ENCODE measurements at places on chromosomes 3 and 15.

DNA sequence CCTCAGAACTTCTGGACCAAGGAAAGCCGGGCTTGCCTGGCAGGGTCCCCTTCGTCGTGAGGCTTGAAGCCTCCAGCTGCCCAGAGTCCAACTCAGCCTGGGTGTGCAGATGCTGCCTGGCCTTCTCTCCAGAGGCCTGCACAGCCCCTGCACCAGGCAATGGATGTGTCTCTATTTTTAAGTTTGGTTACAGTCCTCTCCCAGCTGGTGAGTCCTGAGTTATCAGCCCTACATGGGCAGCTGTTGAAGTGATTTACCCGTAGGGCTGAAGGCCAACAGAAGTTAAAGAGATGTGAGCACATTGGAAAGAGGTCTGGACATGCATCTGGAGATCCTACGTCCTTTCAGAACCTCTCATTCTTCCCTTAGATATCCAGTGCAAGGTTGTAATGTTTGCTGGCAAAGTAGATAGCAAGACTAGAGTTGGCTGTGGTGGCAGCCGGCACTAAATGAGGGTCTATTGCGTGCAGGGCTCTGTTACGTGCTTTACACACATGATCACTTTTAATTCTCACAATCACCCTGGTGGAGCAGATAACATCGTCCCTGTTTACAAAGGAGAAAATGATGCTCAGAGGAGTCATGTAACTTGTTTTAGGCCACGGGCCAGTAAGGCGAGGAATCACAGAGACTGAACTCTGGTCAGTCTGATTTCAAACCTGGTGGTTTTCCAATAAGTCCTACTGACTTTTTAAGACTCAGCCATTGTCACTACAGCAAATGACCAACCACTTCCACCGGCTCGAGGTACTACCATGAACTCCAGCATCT, 9.9 kb downstream of the FYCO1 start:
- DNase-seq: no peak

- no peak for DNase-seq
Measured at GRCh38 chr3:110767838-110768237, 303.8 kb upstream of the NECTIN3 start.

GRCh38 chr3:56878074-56878473, 76.3 kb upstream of the ARHGEF3 start:
- DNase-seq: no peak

DNA sequence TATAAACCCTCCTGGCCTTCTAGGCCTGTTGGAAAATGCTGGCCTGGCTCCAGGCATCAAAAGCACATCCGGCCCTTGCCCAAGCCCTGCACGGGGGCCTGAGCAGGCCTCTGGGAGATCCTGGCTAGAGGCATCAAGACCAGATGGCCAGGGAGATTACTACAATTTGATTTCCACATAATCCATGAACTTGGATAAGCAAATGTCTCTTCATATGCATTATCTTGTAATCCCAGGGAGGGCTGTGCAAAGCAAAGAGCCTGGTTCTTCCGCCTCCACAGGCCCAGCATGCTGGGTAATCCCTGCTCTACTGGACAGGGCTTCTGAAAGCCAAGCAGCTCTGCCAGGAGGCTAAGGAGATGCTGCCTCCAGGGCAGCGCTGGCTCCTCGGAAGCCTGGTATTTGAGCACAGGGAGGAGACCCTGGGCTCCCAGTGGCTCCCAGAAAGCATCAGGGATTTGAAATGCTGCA, 18.2 kb downstream of the MRPL46 start:
- DNase-seq: no peak

GRCh38 chr15:48440084-48440483, 108.9 kb downstream of the DUT start:
- DNase-seq: no peak

DNA sequence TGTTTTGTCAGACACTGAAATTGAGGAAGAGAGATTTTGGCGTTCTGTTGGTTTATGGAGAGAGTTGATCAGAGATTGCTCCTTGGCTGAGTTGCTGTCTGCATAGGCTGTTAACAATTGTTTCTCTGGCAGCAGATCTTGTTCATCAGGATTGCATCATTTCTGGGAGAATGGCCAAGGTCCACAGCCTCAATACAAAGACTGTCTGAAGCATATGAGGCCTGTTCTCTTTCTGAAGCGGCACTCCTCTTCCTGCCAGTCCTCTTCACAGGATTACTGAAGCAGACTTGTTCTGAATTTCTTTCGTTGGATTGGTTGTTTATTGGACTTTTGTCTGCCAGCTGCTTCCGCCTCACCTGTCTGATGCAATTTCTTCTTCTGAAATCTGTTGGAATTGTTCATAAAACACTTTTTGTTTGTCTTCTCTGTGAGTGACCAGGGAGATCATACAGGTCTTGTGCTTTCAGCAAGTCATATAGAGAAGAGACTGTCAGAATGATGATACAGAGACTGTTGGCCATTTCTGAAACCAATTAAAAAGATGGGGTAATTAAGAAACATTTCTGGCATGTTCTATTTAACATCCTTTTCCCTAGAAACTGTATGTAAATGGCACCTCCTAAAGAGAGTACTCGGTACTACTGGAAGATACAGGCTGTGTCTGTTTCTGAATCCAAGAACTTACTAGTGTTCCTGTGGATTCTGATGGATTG, 25.5 kb downstream of the SETD5 start:
- DNase-seq: peak; percentile 90

DNA sequence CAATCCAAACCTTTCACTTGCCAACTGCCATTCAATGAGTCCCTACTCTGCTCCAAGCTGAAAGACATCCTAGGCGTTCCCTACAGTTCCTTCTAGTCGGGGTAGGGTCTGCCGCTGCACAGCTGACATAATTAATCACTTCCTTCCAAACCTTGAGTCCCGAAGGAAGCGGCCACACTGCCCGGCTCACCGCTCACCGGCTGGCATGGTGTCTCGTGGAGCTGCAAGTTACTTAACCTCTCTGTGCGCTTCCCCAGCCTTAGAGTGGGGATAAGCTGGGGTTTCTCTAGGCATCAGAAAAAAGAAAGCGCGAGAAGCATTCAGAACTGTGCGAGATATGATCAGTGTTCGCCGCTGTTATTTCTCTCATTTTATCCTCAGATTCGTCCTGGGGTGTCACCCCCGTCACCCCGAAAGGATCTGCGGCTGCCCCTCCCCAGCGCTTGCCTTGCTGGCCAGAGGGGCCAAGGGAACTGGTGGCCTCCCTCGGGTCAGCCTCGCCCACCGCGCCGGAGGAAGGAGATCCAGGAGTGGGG, 748 bp downstream of the MRPS25 start:
- DNase-seq: no peak

DNA sequence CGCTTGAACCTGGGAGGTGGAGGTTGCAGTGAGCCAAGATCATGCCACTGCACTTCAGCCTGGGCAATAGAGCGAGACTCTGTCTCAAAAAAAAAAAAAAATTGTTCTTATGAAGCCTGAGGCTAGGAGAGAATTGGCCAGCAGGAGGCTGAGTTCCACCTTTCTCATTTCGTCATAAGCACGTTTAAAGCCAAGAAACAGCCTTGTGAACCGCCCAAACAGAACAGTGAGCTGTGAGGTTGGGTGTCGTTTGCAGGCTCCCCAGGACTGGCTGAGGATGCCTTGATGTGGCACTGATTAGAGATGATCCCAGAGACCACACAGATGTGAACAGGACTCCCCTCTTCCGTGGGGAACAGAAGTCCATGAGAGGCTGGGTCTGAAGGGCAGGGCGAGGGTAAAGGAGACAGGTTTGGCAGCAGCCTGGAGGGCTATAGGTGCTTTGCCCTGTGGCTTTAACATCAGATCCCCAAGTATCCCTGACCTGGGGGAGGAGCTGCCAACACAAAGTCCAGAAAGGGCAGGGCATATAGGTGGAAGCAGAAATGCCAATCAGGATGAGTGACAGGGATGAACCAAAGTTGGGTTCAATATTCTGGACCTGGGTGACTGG, 52.9 kb downstream of the CLEC3B start:
- DNase-seq: no peak

- DNase-seq: no peak
Measured at GRCh38 chr3:11654166-11654565, 10.5 kb upstream of the VGLL4 start.

- no peak for DNase-seq
Measured at GRCh38 chr3:133865136-133865855, 30.4 kb downstream of the RAB6B start.

DNA sequence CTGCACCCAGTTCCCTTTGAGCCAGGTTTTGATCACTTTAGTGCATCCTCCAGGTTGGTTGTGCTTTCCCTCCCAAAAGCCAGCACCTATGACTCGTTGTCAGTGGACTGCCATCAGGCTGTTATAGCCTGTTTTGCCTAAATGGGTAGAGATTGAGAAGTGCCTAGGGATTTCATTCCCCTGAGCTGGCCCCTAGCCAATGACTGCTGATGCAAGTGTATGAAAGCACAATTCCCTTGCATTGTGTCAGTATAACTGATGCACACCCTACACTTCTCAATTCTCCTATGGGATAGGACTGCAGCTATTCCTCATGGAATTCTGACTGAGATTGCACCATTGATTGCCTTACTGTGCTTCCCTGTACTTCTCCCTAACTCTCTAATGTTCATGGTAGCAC, 102.1 kb upstream of the ARPP21 start:
- DNase-seq: peak; percentile 43

- DNase-seq: no peak
Measured at GRCh38 chr3:42056840-42057239, 34.3 kb upstream of the TRAK1 start.

- DNase-seq: no peak
Measured at GRCh38 chr3:47193871-47194859, 30.3 kb upstream of the SETD2 start.

DNA sequence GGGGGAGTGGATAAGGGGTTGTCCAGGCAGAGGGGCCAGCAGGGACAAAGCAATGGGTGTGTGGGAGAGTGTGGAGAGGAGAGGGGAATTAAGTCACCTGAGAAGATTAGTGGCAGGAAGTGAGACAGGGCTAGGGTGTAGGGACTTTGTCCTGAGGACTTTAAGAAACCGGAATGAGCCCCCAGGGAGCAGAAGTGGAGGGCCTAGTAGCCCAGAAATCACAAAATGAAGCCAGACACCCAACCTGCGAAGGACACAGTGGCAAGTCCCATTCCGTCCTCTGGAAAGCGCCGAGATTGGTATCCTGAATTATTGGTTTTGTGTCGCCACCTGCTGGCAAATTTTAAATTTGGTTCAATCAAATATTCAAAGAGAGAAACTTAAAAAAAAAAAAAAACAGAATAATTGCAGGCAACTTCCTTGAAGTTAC, 78.0 kb upstream of the SLC25A36 start:
- DNase-seq: peak; percentile 48

Data from NCI-H460 (cell line).